ENCODE measurements at places on chromosomes 13 and 19.

- DNase-seq = no peak
Observed at GRCh38 chr19:13146763-13147563, 3.2 kb downstream of the STX10 start.

- DNase-seq = no peak
Observed at GRCh38 chr13:113022391-113022744, 53.4 kb downstream of the MCF2L start.

GRCh38 chr13:112226320-112227002 lies 149.7 kb upstream of the SPACA7 start:
- DNase-seq = no peak

DNA sequence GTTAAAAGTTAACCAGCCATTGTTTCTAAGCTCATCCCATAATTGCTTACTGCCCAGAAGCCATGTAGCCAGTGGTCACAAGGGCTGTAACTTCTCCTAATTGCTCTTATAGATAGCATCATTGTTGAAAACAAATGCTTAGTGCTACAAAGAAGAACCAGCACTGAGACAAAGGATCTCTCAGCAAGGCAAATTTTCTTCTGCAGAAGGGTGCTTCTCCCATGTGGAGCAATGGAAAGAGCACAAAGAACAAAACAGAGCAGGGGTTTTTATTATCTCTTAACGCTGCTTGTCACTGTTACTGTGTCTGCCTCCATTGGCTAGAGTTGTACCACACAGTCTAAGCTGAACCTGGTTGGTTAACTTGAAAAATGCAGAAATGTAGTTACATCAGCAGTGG lies 1036.8 kb downstream of the UQCRFS1 start:
- no peak for DNase-seq

- DNase-seq = no peak
Observed at GRCh38 chr19:41844601-41845000, at the start of gene LYPD4. LYPD4 (minus strand) TSS chr19:41844683; CDS start chr19:41839285, 5,398 bp downstream.

DNA sequence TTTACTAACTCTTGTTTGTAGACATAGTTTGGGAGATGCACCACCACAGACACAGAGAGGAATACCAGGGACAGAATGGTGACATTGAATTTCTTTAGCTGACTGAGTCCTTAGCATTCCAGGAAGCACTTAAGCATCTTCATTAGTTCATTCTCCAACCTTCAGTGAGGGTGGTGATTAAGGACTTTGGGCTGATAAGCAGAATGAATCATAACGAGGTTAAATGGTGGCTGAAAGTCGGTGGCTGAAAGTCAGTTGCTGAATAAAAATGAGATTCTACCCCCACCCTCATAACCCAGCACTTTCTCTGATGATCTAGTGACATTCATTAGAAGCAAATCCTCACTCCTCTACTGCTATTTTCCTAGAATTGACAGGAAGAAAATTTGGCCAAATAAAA lies 10.6 kb downstream of the PCDH8 start:
- DNase-seq = no peak

- no peak for DNase-seq
Observed at GRCh38 chr19:47681388-47681787, 31.8 kb upstream of the EHD2 start.

DNA sequence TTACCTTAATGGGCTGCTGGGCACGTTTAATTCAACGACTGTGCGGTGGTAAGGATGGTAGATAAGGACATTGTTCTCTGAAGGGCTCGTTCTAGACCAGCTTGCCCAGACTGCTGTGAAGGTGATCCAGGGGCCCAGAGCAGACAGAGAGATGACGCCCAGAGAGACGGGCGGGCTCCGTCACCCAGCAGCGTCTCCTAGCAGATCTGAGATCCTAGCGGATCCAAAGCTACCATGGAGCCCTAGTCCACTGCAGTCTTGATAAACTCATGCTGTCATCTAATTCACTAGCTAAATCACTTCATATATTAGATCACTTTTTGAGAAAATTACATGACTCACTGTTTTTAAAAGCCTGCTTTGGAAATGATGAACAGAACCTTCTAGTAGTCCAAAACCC lies 21.5 kb downstream of the COL4A2 start:
- no peak for DNase-seq

- no peak for DNase-seq
Observed at GRCh38 chr13:48249018-48249417, 16.0 kb downstream of the ITM2B start.

- no peak for DNase-seq
Observed at GRCh38 chr19:58097349-58097748, 682 bp downstream of the ZSCAN18 start.

DNA sequence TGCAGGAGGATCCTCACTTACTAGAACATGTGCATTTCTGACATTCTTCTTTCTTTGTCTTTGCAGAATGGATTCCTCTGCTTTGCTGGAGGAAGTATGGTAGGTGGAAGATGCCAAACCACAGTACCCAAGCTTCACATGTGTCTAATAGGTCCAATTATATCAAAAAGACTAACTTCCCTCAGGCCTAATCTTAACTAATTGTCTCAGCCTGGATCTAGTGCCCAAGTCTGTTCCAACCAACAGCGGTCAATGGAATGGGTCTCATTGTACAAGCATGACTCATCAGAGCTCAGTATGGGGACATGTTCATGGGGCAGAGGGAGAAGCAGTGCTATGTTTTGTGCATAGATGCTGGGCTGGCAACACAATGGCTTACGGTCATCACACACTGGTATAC lies 81.6 kb upstream of the CSNK1A1L start:
- no peak for DNase-seq

DNA sequence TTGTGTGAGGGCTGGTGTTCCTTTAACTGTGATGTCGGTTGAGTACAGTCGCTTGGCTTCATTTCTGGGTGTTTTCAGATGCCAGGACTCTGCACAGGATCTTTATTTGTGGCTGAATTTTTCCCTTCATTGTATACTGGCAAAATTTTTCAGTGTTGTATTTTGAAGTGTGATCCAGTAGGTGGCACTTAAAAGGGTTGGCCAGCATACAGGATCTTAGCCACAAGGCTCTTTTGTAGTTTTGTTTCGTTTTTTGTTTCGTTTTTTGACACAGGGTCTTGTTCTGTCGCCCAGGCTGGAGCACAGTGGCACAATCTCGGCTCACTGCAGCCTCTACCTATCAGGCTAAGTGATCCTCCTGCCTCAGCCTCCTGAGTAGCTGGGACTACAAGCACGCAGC lies 8.7 kb downstream of the FCAR start:
- no peak for DNase-seq

GRCh38 chr13:29496241-29496712 lies 99.2 kb downstream of the SLC7A1 start:
- DNase-seq = no peak

GRCh38 chr19:48858984-48859710 lies 9.3 kb downstream of the PLEKHA4 start:
- DNase-seq = no peak

DNA sequence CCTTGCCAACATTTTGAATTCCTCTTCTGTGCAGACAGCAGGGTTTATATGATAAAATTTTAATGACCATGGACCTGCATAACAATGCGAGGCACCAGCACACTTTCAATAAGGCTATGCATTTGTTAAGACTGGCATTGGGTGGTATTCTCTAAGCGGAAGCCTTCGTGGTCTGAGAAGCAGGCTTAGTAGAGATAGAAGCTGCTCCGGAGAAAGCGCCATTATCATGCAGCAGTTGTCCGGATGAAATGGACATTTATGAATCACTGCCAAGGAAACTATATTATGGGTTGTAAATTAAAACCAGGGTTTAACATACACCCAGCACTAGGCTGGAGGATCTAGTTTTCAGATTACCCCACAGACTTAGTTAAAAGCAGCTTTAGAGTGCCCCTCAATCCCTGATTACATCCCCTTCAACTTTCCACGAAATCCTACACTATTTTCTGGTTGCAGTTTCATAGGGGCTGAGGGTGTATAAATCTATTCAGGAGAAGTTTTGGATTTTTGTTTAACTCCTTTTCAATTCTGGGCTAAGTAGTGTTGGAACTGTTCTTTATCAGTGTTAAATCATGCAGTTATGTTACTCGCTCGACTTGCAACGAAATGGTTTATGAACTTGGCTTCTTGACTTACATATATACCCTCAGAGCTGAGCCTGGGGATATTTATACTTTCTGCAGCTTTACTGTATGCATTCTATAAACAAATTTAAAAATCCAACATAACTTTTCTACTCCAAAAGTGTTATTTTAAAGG lies 193.3 kb downstream of the PCDH9 start:
- no peak for DNase-seq

- DNase-seq = peak; percentile 34
Observed at GRCh38 chr13:63910511-63910910, 2494.9 kb upstream of the PCDH20 start.
